Activated CD4-positive, CD25-positive, alpha-beta regulatory T cell (primary cell): ENCODE measurements at places on chromosomes 16 and 17.
A peak's percentile ranks its signal among the peaks of the same experiment; 100 is the strongest.

DNA sequence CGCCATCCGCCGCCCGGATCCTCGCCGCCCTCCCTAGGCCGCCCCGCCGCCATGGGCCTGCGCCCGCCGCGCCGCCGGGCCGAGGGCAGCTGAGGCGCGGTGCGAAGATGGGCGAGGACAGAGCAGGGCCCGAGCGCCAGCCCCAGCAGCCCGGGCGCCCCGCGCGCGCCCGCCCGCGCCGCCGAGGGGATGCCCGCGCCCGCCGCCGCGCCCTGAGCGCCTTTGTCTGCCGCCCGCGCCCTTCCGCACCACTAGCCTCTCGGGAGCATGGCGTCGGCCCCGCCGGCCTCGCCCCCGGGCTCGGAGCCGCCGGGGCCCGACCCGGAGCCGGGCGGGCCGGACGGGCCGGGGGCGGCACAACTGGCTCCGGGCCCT lies 278 bp downstream of the RAB11FIP3 start:
- no peak for DNase-seq

GRCh38 chr17:13407381-13407780 lies 194.3 kb downstream of the HS3ST3A1 start:
- DNase-seq, result no peak

GRCh38 chr16:3080024-3080423 lies 14.6 kb downstream of the IL32 start:
- no peak for DNase-seq

DNA sequence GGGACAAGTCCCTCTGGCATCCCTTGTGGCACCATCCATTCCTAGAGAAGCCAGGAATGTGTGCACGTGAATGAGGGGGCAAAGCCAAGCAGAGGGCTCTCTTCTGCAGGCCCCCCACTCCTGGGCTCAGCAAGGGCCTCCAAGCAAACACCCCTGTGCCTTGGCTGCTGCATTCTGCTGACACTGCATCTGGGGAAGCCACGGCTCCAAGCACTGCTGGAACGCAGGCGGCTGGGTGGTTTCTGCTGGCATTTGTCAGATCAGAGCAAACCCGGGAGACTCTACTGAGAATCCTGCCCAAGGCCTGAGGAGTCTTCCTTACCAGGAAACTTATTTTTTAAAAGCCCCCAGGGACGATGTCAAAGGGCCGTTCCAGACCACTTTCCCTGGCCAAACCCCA lies 23.3 kb downstream of the ATP6V0D1 start:
- no peak for DNase-seq

- peak; percentile 26 for DNase-seq
Measured at GRCh38 chr16:88703486-88704309, 2.5 kb downstream of the RNF166 start.

- no peak for DNase-seq
Measured at GRCh38 chr16:79849119-79849518, 248.6 kb upstream of the MAF start.

GRCh38 chr17:43025290-43025657 lies 243 bp downstream of the RND2 start:
- no peak for DNase-seq

DNA sequence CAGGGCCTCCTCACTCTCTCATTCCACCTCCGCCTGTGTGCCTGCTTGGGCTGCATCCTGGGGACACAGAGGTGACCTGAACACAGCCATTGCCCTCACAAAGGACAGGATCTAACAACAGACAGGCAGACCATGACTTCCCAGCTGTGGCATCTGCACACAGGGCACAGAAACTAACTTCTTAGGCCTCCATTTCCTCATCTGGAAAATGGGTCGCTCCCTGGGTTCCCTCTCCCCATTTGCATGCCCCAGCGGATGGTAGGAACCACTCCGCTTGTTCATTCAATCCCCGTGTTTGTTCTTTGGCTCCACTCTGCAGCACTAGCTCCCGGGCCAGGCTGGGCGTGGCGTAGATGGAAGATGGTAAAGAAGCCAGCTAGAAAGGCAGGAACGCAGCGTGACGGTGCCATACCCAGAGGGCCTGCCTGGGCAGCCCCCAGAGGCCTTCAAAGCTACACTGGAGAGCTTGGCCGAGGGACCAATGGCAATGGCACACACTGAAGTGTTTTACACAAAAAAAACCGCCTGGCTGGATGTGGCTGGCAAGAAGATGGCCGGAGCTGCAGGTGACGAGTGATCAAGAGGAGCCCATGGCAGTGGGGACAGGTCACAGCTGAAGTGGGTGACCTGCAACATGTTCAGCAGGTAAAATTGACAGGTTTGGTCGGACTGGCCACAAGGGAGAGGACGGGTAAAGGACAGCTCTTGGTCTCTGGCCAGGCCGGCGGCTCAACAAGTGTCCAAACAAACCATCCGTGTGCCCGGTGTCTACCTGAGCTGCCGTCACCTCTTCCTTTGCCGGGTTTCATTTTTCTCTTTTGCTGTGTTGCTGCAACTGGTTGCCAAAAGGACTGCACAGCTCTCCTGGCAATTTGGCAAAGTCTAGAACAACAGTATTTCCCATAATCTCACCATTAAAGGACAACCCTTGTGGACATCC lies 66.9 kb downstream of the SOCS1 start:
- DNase-seq, result no peak

DNA sequence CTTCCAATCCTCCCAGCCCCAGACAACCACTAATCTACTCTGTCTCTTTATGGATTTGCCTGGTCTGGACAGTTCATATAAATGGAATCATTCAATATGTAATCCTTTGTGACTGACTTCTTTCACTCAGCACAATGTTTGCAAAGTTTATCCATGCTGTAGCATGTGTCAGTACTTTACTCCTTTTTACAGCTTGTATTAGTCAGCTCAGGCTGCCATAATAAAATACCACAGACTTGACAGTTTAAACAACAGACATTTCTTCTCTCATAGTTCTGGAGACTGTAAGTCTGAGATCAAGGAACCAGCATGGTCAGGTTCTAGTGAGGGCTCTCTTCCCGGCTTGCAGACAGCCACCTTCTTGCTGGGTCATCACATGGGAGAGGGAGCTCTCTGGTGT lies 41.3 kb downstream of the GPRC5B start:
- DNase-seq, result no peak

DNA sequence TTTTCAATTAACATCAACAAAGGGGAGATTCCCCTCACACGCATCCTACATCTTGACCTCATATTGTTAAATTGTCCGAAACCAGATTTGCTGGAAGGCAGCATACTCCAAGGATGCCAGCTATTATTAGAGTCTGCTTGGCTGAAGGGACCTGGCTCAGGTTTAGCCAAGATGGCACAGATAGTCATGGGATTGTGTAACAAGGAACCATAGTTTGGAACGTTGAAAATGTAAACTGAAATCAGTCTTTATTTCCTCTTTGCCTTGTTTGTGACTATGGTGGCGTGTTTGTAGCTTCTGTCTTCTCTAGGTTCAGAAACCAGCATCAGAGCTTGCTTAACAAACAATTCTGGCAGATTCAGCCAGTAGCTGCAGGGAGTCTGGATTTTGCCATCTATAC lies 5.9 kb downstream of the ARSG start:
- DNase-seq, result no peak
